ENCODE measurements at places on chromosomes 16 and 17.

- DNase-seq: no peak
Observed at GRCh38 chr17:43449470-43450248, 34.1 kb upstream of the DHX8 start.

GRCh38 chr16:4094127-4094773 lies 22.0 kb downstream of the ADCY9 start:
- DNase-seq: no peak

DNA sequence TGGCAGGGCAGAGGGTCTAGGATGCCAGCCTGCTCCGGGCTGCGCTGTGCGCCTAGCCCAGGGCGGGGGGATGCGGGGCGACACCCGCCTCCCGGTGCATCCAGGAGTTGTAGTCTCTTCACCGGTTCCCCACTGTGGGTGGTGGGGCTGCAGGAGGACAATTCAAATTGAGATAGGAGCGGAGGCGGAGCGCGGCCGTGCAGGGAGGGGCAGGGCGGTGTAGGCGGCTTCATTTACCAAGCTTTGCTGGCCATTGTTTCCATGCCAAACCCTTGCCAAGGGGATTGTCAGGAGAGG lies 2047.4 kb downstream of the TP53TG3F start:
- DNase-seq: no peak

- peak; percentile 26 for DNase-seq
Observed at GRCh38 chr16:13866073-13866472, 53.9 kb upstream of the ERCC4 start.

- DNase-seq: no peak
Observed at GRCh38 chr17:72362376-72363088, 241.7 kb downstream of the SOX9 start.

- no peak for DNase-seq
Observed at GRCh38 chr17:6686026-6686425, 27.1 kb downstream of the SLC13A5 start.

DNA sequence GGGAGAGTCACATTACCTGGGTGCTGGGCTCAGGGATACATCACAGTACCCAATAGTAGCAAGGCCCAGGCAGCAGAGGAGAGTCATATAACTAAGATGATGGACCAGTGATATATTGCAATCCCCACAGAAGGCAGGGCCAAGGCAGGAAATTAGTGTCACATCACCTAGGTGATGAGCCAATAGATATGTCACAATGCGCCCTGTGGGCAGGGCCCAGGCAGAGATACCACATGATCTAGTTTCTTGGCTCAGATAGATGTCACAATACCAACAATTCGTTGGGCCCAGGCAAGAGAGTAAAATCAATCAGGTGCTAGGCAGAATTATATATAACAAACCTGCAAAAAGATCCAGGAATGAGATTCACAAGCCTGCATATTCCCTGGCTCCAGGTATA lies 2111.5 kb downstream of the TP53TG3F start:
- no peak for DNase-seq

GRCh38 chr16:7689234-7689633 lies 356.6 kb downstream of the RBFOX1 start:
- no peak for DNase-seq

GRCh38 chr16:20302389-20302788 lies 24.9 kb downstream of the GP2 start:
- no peak for DNase-seq
